DMS79 (cell line): ENCODE measurements at places on chromosomes 1 and 21.
A peak's percentile ranks its signal among the peaks of the same experiment; 100 is the strongest.

- peak; percentile 50 for DNase-seq
Observed at GRCh38 chr1:32709075-32709474, 6.5 kb upstream of the SYNC start.

GRCh38 chr1:246219508-246220030 is 287.5 kb downstream of the SMYD3 start:
- peak; percentile 95 for DNase-seq

GRCh38 chr1:95506736-95507414 is 272.9 kb downstream of the RWDD3 start:
- no peak for DNase-seq

DNA sequence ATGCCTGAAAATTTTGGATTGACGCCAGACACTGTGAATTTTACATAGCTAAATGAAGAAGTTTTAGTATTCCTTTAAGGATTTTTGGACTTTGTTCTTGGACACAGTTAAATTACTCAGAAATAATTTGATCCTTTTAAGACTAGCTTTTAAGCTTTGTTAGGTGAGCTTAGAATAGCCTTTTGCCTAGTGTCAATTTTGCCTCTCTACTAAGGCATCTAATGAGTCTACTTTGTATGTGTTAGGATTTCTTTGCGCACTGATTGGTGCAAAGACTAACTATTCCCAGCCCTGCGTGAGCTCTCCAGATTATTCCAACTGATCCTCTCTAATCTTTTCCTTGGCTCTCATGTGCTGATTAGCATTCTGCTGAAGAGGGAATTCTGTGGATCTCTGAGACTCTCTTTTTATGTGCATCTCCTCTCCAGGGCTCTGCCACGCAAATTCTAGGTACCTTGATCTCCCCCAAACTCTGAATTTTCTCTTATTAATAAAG is 128.1 kb upstream of the BCL9 start:
- DNase-seq, result no peak

GRCh38 chr21:44329086-44329889 is 9.9 kb downstream of the CFAP410 start:
- DNase-seq, result peak; percentile 38

- DNase-seq, result no peak
Observed at GRCh38 chr1:182198006-182198605, 136.6 kb upstream of the ZNF648 start.

DNA sequence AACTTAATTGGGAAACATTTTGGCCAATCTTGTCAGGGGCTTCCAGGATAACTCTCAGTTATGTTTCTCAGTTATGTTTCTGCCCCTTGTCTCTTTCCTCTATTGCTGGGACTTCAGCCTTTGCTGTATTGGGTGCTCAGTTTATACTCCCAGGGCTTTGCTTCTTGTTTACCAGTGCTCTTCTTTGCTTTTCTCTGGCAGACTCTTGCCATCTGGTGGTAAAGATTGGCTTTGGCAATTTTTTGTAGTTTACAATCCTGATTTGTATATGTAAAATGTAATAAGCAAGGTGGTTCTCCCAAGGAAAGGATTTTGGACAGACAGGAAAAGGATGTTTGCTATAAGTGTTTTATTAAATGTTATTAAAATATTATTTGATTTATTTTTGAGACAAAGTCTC is 37.9 kb downstream of the FABP3 start:
- DNase-seq, result no peak

DNA sequence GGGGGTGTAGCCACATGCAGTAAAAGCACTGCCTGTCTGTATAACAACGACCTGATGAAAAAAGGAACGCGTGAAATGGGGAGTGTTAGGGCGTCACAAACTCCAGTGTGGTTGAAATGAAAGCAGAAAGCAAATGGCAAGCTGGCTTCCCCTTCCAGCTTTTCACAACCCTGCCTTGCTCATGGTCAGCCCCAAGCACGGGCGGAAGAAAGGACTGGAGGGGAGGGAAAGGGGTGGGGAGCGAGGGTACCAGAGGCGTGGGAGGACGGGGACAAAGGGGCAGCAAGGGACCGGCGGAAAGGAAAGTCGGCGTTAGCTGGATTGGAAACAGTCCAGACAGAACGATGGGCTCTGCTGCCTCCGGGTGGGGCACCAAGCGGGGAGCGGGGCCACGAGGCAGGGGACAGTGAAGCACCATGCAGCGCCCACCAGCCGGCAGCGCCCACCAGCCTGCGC is 9.6 kb downstream of the VPS26C start:
- no peak for DNase-seq

DNA sequence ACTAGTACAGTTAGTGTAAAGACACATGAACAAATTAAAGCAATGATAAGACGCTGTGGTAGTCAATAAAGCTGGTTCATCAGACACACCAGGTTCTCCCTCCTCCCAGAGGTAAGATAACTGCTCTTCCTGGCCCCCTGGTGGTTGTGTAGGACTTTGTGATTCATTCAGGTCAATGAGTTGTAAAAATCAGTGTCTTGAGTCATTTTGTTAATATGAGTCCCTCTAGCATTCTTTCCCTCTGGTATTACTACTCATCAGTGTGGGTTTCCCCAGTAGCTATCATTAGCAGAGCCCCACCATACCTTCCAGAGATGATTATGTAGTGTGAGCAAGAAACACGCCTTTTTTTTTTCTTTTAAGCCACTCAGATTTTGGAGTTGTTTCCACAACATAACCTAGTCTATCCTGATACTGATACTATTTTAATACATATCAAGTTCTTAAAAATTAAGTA is 3.6 kb upstream of the SETDB1 start:
- peak; percentile 57 for DNase-seq

DNA sequence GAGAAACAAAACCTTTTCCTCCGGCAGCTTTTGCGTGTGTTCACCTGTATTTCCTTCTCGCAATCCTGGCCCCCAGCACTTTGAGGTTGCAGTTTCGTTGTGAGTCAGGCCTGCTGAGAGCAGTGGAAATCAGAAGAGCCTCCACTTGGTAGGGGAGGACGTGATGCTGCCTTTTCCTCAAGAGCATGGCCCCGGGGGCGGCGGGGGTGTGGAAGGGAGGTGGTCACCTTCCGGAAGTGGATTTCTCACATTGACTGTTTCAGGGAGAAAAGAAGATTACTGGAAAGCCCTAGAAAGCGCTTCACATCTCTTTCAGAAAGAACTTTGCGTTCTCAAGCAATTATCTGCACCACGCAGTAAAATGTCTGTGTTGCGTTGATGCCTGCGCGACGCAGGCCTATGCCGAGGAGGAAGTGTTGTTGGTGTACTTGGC is 12.2 kb upstream of the IL10 start:
- no peak for DNase-seq

GRCh38 chr21:38661197-38661871 is 144.4 kb upstream of the ETS2 start:
- DNase-seq, result no peak

- no peak for DNase-seq
Observed at GRCh38 chr1:184096005-184096404, 44.5 kb downstream of the TSEN15 start.

DNA sequence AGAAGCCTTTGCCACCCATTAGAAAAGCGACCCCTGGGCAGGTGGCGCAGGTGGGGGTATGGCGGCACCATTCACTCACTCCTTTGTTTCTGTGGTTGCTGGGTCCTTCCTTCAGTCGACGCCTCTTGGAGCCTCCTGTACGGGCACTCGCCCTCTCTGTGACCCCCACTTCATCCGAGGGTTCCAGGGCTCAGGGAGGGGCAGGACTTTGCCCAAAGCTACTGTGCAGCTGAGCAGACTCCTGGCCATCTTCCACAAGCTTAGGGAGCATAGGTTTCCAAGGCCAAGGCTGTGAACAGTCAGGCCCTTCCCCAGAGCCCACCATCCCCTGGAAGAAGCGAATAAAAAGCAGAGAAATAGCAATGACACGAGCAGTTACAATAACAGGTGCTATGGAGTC is 190.7 kb upstream of the ARHGEF16 start:
- DNase-seq, result no peak

- DNase-seq, result no peak
Observed at GRCh38 chr1:228241259-228241658, 33.4 kb downstream of the OBSCN start.
